Chondrocyte (in vitro differentiated cells): ENCODE measurements at places on chromosomes 12 and 14.

DNA sequence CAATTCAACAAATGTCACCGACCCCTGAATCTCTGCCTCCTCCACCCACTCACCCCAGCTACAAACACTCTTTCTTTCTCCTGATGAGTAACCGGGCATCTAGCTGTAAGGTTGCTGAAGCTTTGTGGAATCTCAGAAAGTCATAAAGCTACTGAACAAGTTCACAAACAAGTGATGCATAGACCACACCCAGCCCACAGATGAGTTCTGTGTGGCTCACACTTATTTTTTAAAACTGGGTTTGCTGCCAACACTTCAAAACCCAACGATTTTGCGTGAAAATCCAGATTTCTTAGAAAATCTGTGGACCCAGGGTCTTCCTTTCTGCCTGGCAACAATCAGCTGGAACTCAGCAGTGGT, 96.1 kb downstream of the APAF1 start:
- no peak for DNase-seq

GRCh38 chr14:90871605-90872233, 55.5 kb upstream of the TTC7B start:
- DNase-seq, result no peak

DNA sequence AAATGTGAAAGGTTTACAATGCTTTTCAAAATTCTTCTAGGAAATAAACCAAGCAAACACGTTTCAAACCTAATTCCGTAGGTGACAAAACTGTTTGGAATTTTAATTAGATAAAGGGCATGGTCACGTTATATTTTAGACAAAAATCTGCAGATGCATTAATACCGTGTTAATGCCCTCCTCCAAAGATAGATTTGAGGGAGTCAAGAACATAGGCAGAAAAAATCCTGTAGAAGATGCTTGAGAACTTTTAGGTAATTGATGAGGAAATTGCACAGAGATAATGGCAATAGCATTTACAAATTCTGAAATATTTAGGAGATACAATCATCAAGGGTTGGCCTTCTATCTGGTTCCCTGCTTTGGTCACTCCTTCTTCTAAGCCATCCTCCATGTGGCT, 212.6 kb downstream of the TMTC3 start:
- no peak for DNase-seq

GRCh38 chr14:76664790-76665189, 96.5 kb upstream of the VASH1 start:
- DNase-seq, result no peak
